ENCODE measurements at places on chromosomes 11 and 22.
A peak's percentile ranks its signal among the peaks of the same experiment; 100 is the strongest.

DNA sequence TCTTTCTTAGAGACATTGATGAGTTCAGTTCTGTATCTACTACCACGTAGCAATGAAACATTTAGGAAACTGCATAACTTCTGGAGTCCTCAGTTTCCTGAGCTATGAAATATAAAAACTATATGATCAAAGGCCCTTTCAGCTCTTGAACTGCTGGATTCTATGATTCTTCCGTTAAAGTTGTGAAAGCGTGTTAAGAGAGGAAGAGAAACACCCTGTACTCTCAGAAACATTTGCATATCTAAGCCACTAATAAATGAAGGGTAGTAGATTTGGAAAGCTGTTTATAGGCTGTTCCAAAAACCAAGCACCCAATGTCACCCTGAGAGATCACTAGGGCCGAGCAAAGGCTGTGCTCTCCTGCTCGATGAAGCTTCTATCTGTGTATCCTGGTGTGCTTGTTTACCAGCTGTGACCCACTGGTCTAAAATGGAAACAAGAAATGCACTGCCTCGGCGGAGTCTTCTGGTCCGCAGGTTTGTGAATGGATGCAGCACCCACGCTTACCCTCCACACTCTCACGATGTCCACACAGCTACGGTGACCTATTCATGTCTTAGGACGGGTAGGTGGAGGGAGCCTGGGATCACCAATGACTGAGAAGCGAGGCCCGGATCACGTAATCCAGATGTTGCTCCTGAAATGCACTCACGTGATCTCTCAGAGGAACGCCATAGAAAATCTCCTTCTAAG lies 325.8 kb downstream of the OPCML start:
- DNase-seq, result no peak

DNA sequence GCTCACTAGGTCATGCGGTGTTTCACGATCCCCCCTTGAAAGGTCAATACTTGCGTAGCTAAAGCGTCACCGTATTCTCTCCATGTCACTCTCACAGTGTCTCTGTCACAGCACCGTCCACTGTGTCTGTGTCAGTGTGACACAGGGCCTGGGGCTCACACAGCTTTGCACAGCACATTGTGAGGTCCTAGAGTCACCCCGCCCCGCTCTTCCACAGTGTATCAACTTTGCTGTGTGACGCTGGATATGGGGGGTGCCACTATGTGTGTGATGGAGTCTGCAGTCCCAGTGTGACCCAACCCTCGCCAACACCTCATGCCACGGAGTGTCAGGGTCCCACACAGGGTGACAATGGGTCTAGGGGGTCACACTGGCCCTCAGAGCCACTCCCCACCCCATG lies 583 bp downstream of the P4HA3 start:
- no peak for DNase-seq

- DNase-seq, result peak; percentile 92
Measured at GRCh38 chr11:78168539-78169477, 19.6 kb downstream of the KCTD21 start.

- no peak for DNase-seq
Measured at GRCh38 chr11:27912916-27913315, 195.0 kb downstream of the KIF18A start.

DNA sequence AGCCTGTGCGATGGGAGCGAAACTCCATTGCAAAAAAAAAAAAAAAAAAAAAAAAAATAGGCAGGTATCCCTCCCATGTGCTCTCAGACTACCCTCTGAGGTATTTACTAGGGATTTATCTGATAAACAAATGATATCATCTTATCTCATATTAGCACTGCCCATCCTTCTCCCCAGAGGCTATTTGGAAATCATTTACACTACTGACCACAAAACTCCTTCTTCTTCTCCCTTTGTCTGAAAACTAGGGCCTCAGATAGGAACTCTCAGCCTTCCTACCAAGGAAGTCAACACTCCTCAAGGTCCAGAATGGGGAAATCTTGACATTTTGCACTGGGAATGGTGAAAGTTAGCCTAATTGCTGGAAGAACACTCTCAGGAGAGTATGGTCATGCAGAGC lies 46.4 kb downstream of the LARGE2 start:
- no peak for DNase-seq

DNA sequence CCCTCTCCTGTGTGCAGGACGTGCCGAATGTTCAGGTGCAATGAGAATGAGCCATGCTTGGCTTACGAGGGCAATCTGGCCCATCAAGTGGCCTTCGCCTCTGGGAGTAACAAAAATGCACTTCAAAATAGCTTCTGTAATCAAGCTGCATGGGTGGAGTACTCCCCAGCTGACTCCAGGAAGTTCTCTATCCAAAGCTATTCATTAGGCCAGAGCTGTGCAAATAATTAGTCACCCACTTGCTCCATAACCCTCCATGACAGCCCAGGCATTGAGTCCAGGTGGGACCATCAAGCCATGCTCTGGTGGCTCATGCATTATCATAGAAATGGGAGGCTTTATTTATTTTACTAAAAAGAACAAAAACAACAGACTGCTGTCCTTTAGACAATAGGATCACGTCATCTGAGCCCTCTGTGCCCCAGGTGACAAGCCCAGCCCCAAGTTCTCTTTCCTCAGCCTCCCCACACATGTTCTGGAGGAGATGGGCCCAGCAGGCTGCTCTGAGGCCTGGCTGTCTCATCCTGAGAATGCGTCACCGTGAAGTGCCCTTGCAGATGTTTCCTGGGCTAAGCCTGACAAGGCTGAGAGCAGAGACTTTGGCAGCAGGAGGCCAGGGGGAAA lies 244.7 kb downstream of the ETS1 start:
- peak; percentile 56 for DNase-seq
